ENCODE measurements at places on chromosomes 12 and 14.

DNA sequence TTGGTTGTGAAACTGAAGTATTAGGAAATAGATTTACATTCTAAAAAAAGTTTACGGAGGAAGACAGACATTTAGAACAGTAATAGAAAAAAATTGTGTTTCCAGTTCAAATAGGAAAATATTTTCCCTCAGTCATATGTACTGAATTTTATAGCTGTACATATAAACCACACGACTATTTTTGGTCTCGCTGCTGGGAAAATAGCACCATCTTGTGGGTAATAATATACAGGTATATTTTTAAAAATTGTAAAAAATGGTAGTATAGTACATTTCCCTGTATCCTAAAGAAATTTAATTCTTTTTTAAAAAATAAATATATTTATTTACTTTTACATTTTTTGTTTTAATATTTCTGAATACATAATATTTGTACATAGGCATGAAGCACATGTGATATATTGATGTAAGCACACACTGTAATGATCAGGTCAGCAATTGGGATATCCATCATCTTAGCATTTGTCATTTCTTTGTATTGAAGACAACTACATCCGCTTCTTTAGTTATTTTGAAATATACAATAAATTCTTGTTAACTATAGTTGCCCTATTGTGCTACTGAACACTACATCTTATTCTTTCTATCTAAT, 168.6 kb downstream of the ALX1 start:
- DNase-seq = peak; percentile 42

DNA sequence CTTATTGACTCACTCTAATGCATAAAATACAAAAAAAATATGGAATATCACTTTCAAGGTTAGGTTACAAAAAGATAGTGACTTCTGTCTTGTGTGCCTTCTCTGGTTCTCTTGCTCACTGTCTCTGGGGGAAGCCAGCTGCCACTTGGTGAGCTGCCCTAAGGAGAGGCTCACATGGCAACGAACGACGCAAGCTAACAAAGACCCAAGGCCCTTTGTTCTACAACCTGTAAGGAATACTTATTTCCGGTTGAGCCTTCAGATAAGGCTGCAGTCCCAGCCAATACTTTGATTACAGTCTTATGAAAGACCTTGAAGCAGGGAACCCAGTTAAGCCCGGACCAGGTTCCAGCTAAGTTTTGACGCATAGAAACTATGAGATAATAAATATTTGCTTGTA, 242.4 kb upstream of the TBX3 start:
- no peak for DNase-seq

GRCh38 chr12:99146730-99147129, 500.8 kb upstream of the GARIN6 start:
- no peak for DNase-seq

DNA sequence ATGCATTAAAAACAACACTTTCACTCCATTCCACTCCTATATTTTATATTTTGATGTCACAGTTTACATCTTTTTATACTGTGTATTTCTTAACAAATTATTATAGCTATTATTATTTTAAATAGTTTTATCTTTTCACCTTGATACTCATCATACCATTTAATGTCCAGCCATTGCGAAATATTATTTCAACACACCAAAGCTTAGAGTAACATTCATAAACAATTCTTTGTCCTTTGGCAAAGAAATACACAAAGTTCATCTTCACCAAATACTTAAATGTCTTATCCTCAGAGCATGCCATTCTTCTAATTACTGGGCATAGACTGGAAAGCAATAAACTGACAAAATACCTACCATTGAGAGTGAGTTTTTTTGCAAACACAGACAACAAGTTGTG, 1963.4 kb upstream of the FLRT2 start:
- no peak for DNase-seq

GRCh38 chr12:90299666-90300065, 591.0 kb upstream of the ATP2B1 start:
- DNase-seq = no peak

DNA sequence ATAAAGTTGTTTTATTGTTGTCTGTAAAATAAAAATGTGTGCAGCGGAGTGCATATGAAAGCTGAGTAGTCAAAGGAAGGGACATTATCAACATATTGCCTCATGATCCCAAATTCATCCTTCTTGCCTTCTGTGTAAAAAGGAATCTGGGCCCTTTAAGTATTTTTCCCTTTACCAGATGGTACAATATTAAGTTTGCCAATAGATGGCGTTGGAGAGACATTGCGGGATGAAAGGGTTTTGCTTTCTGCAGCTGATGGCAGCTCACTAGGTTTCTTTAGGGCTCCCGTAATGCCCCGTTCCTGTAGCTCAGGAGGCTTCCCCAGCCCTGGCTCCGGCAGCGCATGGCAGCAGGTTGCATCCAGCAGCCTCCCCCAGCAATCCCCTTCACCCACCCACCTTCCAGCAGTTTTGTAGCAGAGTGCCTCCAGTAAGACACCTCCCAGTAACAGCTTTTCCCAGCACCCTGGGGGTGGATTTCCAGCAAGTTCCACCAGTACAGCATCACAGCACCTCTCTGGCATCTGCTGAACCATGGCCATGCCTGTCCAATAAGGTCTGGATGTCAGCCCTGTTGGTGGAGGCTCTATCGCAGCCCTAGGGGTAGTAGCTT, 354.4 kb downstream of the MED13L start:
- DNase-seq = peak; percentile 49

GRCh38 chr14:93304771-93305170, 28.1 kb downstream of the BTBD7 start:
- DNase-seq = peak; percentile 37

GRCh38 chr12:109264095-109264942, 44.8 kb downstream of the FOXN4 start:
- DNase-seq = peak; percentile 65

DNA sequence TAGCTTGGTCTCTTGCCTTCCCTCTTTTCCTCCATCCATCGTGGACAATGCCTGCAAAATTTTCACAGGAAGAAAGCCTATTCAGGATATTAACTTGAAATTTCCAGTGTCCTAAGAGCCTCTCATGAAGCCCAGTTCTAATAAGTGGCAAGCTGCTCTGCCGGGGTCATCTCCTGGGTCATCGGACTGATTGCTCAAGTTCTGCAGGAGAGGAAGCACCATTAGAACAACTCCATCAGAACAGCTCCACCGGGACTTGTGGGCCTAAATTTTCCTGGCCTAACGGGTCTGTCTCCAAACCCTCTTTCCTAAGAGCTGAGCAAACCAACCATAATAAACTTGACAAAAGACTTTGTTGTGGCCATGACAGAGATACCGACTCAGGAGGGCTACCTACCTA, 13.9 kb downstream of the ERG28 start:
- no peak for DNase-seq

GRCh38 chr12:6067152-6067916, 57.1 kb downstream of the VWF start:
- no peak for DNase-seq

DNA sequence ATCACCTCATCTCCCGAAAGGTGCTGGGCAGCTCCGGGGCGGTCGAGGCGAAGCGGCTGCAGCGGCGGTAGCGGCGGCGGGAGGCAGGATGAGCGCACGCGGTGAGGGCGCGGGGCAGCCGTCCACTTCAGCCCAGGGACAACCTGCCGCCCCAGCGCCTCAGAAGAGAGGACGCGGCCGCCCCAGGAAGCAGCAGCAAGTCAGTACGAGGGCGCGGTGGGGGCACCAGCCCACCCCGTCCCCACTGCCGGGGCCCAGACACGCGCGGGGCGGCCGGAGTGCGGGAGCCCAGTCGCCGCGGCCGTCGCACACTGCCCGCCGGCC, 862 bp downstream of the HMGA2 start:
- no peak for DNase-seq
